Left hindlimb (tissue), 1 donor: ENCODE measurements at places on chromosomes 4 and X.
A peak's percentile ranks its signal among the peaks of the same experiment; 100 is the strongest.

- DNase-seq: no peak
Measured at GRCh38 chr4:143404555-143404954, 67.9 kb downstream of the GAB1 start.

GRCh38 chr4:109908731-109909130 is 4.0 kb upstream of the EGF start:
- DNase-seq: no peak

GRCh38 chrX:17546356-17546755 is 171.4 kb downstream of the NHS start:
- DNase-seq: no peak

DNA sequence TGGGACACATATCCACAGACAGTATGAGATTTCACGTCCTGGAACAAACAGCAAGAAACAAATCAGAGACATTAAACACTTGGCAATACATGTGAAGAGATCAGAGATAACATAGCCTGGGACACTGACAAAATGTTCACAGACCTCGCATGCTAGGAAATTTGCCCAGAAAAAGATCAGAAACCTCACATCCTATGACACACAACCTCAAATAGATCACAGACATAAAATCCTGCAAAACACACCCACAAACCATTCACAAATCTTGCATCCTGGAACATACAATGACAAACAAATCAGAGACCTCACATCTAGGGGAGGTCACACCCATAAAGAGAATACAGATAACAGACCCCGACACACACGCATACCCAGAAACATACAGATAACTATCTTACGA is 18.0 kb downstream of the SUV39H1 start:
- DNase-seq: no peak

DNA sequence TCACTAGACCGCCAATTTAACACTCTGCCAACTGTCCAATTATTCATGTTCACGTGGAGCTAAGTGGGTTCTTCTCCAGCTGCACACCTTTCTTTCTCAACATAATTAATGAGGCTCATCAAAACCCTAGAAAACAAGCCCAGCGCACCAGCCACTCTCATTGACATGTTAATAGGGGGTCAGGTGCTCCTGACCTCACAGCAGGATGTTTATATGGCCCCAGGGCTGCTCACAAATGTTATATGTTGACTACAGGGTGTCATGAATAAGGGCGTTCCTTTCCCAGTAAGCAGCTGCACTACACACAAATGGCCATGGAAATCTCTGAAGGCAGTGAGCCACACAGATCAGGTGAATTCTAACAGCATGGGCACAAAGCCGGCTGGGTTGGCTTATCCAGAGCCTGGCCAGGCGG is 209.8 kb downstream of the MGST2 start:
- no peak for DNase-seq

DNA sequence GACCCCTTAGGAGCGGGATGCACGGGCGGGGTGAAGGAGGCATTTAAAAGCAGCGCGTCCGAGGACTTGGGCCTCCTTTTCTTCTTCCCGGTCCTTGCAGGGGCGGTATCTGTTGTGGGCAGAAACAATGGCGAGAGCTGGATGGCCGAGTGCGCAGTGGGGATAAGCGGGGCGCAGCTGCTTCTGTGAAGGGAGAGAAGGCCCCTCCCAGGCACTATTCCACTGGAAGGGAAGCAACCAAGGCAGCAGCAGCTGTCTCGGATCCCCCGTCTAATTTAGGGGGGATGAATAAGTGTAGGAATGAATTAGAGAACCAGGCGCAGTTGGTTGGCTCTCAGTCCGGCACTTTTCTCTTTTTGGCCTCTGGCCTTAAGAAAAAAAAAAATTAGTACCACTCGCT is 995 bp downstream of the SMARCA5 start:
- DNase-seq: peak; percentile 82

GRCh38 chr4:186622788-186623464 is 67.6 kb upstream of the MTNR1A start:
- peak; percentile 44 for DNase-seq

DNA sequence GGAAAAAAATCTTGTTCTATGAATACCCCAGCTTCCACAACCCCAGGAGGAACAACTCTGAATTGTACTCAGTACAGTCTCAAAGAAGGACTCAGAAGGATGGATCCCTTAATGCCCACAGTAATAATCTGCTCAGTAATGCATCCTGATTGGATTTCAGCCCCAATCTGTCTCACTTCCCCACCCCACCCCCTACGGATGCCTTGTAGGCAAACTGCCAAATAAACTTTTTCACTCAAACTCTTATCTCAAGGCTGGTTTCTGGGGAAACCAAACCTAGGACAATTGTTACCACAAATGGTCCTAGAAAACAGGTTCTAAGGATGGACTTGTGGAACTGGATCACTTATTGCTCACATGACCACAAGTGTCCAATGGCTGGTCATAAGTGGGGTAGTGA is 1021.8 kb upstream of the INTU start:
- no peak for DNase-seq

GRCh38 chr4:10083861-10084641 is 32.5 kb downstream of the WDR1 start:
- DNase-seq: peak; percentile 17

GRCh38 chrX:53163436-53163835 is 61.6 kb downstream of the KDM5C start:
- no peak for DNase-seq

GRCh38 chrX:152220606-152221005 is 82.2 kb upstream of the MAGEA10 start:
- no peak for DNase-seq

DNA sequence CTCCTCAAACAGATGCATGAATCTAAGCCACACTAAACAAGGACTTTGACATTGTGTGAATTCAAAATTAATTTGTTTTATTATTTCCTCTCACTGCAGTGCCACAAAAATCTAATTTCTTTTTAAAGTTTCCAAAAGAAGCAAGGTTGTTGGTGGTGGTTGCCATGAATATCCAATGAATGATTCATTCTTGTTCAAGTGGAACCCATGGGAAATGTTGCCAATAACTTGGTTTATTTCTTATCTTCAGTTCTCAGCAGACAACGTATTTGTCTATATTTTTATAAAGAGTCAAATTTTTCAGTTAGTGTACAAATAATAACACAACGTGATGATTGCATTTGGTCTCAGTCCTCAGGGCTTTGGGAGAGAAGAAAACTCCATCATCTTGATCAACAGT is 309.4 kb upstream of the NOCT start:
- no peak for DNase-seq

DNA sequence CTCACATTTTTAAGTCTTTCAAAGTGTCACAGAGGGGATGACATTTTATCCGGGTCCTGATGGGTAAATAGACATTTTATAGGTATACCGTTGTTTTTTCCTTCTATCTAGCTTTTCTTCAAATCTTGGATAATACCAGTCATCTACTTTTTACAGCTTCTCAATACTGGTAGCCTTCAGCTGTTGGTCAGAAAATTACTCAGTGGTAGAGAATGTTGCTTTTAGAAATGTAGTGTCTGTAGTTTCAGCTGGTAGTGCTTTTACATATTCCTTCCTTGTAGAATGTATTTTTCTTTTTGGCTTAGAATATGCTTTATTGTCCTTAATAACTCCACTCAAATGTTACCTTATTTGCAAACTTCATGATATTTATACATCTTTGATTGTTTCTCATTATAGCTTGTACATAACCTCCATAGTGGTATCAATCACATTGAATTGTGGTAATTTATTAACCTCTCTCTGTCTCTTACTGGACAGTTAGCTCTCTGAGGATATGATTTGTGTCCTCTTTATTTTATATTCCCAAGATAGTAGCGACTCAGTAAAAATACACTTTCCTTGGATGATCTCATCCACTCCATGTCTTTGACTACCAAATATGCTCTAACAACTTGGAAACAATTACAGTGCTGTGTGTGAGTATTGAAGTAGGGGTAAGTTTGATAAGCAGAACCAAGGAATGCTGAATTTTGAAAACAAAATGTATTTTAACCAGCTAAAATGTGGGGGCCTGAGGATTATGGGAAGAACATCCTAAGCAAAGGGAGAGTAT is 53.8 kb downstream of the RAP1GDS1 start:
- DNase-seq: no peak

DNA sequence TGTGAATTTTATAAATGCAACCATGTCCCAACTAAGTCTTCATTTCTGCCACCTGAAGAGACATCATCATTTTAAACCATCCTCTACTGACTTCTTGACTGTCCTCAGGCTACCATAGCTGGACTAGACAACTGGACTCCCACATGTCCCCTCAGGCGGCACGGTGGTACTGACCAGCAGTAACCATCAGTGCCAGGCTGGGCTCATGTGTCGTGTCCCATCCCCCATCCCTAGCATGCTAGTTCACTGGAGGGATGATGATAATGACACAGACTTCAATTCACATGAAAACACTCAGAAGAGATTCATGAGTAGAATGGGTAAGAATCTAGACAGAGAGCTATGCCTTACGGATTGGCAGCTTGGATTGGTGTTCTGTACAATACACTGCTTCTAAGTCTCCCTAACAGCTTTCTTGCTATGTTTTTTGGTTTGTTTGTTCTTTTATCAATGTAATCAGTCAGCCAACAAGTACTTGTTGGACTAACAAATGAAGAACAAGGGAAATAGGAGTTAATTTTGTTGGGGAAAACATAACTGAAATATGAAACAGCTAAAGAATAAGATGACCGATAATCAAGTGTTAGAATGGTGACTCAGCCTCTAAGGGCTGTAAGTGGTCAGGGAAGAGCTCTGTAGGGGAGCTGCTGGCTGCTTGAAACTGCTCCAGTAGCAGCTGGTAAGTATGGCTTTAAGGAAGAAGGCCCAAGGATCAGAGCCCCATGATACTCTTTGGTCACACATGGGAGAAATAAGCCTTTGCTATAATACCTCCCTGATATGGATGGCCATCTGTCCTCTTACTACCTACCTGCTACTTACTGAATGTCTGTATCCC is 10.3 kb downstream of the ZDHHC9 start:
- DNase-seq: no peak

- DNase-seq: no peak
Measured at GRCh38 chr4:75997081-75997480, 6.3 kb upstream of the SDAD1 start.

- DNase-seq: no peak
Measured at GRCh38 chr4:151930372-151930771, 169.6 kb upstream of the GATB start.

- DNase-seq: no peak
Measured at GRCh38 chrX:65451663-65452062, 82.9 kb downstream of the LAS1L start.

DNA sequence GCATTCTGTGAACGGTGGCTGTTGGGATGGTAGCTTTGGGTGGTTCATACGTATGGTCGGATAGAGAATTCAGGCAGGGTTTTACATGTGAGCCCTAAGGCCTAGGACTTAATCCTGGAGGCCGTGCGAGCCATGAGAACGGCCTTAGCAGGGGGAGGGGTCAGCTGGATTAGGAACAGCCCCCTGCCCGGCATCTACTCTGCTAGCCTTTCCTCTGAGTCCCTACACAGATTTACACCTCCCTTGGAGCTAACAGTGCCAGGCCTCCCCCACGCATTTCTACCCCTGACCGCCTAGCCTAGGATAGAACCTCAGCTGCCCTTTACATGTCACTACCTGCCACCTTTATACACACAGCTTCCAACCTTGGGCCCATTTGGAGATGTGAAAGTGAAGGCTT is 7.1 kb downstream of the PRAF2 start:
- no peak for DNase-seq

- DNase-seq: peak; percentile 68
Measured at GRCh38 chrX:74536832-74537371, 77.5 kb downstream of the RLIM start.

GRCh38 chr4:64777286-64777685 is 368.0 kb upstream of the TECRL start:
- DNase-seq: no peak

GRCh38 chr4:32752962-32753361 is 2032.8 kb downstream of the PCDH7 start:
- DNase-seq: no peak

DNA sequence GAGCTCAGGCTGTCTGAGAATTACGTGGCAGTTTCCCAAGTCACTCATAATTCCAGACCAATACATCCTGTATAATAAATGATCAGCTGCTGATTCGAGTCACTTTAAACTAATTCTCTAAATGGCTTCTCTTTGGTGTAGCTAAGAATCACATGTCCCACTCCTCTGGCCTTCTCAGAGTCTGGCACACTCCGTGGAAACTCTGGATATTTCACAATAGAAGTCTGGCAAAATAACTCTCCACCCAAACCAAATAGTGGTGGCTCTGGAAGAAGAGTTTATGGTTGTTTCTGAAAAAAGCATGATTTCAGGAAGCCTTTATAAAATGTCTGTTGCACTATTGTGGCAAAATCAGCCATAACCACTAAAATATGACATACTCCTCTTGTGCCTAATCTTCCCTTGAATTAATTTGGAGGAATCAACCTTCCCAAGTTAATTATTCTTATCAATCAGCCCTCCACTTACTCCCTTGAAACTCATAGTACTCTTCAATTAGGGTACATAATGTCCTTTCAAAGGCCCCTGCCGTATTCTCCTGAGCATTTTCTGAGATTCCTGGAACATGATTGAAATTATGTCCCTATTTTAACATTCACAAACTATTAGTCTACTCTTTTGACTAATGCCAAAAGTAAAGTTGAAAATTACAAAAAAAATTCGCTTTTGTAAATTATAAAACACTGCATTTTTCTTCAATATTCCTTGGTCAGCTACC is 991.6 kb downstream of the FAT4 start:
- no peak for DNase-seq

- DNase-seq: no peak
Measured at GRCh38 chr4:90943311-90943710, 816.1 kb downstream of the CCSER1 start.

DNA sequence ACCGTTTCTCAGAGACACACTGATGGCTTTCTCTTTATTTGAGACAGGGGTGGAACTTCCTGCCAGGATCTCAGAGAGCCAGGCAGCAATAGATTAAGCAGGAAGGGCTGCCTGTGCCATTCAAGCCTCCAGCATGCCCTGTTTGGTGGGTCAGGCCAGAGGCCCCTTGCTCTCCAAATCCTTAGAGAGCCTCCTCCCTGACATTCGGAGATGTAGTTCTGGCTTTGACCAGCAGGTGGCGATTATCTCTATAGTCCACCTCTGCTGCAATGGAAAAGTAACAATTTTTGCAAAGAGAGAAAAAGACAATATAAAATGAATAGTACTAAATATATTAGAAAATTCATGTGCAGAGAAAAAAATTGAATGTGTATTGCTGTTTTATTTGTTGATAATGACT is 93.9 kb downstream of the NXF2B start:
- peak; percentile 37 for DNase-seq

- DNase-seq: peak; percentile 41
Measured at GRCh38 chrX:136268051-136269048, 17.1 kb upstream of the MAP7D3 start.

DNA sequence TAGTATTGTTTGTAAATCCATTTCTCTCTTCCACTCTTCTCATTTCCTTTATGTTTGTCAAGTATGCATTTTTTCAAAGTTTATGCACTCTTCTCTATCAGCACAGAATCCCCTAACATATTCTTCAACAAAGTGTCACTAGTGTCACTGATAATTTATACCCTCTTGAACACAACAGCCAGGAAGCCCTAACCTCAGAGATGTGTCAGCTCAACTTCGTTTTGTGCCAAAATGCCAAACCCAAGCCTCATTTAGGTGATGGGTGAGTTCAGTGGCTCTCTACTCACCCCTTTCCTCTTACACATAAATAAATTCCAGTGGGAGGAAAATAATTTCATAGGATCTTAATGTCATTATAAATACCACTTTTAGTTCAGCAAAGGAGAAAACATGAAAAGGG is 22.4 kb upstream of the P2RY10 start:
- no peak for DNase-seq

- DNase-seq: no peak
Measured at GRCh38 chr4:81635739-81636138, 164.0 kb upstream of the RASGEF1B start.
